ENCODE measurements at places on chromosomes 11 and 22. TPM values are rescaled to one million over a fixed set of nuclear protein-coding genes. Genes with fewer than 3 reads are reported as not detected.

GRCh38 chr11:47136327-47136726, 40.4 kb downstream of the ARFGAP2 start:
- H3K27ac ChIP-seq: no peak overlapping the region
- DNase-seq: no peak
- no peak overlapping the region for H3K4me3 ChIP-seq
- no peaks in the 10 kb centered on the region for H3K4me1 ChIP-seq

Gene GPR83
- 0.07 TPM for total RNA-seq

DNA sequence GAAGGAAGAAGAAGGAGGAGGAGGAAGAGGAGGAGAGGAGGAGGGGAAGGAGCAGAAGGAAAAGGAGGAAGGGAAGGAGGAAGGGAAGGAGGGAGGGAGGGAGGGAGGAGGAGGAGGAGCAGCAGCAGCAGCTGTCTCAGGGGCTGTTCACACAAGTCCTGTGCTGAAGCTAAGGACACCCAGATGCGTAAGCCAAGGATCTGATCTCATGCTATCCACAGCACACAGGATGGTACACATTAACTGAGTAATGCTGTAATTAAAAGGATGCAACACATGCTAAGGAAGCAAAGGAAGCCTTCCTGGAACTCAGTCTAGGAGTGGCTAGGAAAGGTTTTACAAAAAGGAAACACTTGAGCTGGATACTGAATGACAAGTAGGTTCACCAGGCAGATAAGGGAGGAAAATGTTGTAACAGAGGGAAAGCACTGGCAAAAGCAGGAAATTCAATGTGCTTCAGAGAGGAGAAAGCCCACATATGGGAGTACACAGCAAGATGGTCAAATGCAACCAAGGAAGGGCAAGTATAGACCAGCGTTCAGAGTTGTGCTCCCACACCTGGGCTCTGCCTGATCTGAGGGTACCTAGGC, 32.0 kb downstream of the TRIM66 start:
- H3K27me3 ChIP-seq: no peaks in the 10 kb centered on the region
- H3K4me1 ChIP-seq: no peaks in the 10 kb centered on the region
- DNase-seq: no peak
- no peak overlapping the region for H3K27ac ChIP-seq
- H3K4me3 ChIP-seq: no peak overlapping the region

DNA sequence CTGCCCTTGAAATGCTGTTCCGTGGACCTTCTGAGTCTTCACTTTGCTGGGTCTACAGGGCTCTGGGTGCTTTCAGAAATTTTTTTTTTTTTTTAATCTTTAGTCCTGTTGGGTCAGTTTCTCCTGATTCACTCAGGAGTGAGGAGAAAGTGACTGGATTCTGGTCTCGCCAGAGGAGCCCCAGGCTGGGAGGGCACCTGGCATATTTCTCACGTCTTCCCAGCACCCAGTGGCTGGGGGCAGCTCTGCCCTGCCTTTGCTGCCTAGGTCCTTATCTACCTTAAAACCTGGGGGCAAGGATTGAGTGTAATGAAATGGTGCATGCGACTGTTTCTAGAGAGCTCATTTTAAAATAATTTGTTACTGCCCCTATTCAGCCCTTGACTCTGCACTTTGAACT, 23.3 kb downstream of the SAMM50 start:
- DNase-seq: no peak
- no peak overlapping the region for H3K27ac ChIP-seq
- H3K36me3 ChIP-seq: peaks cover 34% of the 10 kb centered on the region
- no peak overlapping the region for H3K4me3 ChIP-seq
- no peaks in the 10 kb centered on the region for H3K4me1 ChIP-seq
- H3K27me3 ChIP-seq: no peaks in the 10 kb centered on the region

Gene SCGB1A1
- not detected for total RNA-seq

Gene CD3D
- not detected for total RNA-seq

Gene POLA2
- 40.4 TPM for total RNA-seq

Data from Calu3 (cell line).